ENCODE measurements at places on chromosomes 2 and 18.

DNA sequence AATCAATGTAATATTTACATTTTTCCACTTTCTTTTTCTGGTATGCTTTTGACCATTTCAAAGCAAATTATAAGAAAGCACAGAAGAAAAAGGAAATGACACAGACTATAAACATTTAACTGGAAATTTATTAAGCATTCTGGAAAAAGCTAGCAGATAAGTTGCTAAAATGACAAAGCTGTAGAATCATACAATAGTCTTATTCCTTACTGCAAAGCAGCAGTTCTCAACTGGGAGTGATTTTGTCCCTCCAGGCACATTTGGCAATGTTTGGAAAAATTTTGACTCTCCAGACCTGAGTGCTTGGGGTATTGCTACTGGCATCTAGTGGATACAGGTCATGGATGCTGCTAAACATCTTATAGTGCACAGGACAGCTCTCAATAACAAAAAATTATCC lies 75.1 kb downstream of the MBD5 start:
- DNase-seq: no peak

GRCh38 chr2:1641523-1641922 lies 102.8 kb downstream of the PXDN start:
- no peak for DNase-seq

DNA sequence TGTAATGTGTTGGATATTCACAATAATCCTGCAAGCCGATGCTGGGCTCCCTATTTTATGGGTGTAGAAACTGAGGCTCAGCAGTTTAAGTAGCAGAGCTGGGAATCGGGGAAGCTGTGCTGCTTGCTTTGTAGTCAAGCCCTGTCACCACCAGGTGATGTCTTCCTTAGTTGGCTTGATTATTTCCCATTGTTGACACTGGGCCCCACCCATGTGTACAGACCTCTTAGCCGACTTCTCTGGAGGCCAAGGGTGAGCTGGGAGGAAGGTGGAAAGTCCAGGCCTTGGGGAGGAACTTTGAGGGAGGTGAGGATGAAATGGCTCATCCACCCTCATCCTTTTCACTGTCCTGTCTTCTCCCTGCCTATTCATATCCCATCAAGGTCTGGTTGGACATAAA lies 60.0 kb downstream of the CAPN13 start:
- no peak for DNase-seq

- no peak for DNase-seq
Observed at GRCh38 chr2:41909584-41909983, 138.2 kb upstream of the PKDCC start.
